NCI-H1694 (cell line): ENCODE measurements at places on chromosomes 3 and 15.

GRCh38 chr3:158492685-158493084 lies 78.3 kb upstream of the MLF1 start:
- no peak for DNase-seq

- DNase-seq: no peak
Observed at GRCh38 chr3:132256989-132257388, 60.2 kb upstream of the ACP3 start.

- DNase-seq: no peak
Observed at GRCh38 chr3:137768361-137769321, 4.5 kb downstream of the SOX14 start.

DNA sequence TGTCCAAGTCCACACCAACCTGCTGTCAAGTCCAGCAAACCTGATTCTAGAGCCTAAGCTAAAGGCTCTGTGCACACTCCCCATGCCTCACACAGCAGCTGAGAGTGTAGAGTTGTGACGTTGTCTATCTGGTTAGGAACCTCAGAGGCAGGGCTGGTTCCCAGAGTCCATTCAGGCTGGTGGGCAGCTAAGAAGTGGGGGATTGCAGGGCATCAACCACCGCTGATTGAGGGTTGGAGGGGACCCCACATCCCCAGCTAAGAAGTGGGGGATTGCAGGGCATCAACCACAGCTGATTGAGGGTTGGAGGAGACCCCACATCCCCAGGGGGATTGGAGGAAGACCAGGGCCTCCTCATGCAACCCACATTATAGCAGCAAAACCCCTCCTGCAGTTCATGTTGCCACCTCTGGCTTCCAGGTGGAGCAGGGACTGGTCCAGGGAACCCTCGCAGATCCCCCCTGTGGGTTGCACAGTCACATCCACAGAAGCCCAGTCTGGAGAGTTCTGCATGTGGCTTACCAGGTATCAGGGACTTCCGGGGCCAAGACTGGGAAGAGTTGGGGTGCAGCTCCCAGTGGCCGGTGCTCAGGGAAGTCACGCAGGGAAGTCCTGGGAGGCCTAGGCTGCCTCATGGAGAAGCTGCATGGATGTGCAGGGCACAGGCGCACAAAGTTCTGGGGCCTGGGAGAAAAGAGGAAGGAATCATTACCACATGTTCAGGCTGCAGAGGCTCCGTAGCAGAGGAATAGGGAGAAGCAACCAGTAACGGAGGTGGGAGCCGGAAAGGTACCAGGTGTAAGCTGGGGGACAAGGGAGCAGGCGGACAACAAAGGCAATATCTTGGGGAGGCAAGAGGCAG lies 71.4 kb upstream of the PCSK6 start:
- no peak for DNase-seq

DNA sequence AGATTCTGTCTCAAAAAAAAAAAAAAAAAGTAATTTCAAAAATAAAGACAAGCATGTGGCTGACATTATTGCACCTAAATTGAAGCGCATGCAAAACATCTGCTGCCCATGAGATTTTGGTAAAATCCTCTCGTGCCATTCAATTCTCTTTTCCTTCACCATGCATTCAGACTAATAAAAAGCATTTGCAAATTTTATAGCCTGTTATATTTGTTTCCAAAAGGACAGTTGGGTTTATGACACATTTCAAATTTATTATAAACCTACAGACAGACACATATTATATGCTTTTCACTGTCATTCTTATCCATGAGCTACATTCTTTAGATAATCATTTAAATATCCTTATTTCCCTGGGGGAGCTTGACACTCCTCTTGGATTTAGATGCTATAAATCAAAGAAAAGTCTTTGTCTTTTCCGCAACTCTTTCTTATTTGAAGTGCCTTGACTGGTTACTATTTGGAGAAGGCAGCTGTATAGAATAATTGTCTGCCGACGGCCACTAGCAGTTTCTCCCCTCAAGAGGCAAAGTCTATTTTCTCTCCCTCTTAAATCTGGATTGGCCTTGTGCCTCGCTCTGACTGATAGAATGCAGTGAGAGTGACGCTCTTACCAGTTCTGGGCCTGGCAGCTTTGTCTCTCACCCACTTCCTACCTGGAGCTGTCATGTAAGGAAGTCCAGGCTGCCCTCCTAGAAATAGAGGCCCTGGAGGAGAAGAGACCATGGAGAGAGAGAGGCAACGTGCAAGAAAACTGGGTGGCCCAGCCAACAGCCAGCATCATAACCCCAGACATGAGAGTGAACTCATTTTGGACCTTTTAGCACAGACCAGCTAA lies 6.8 kb upstream of the LRIG1 start:
- no peak for DNase-seq

DNA sequence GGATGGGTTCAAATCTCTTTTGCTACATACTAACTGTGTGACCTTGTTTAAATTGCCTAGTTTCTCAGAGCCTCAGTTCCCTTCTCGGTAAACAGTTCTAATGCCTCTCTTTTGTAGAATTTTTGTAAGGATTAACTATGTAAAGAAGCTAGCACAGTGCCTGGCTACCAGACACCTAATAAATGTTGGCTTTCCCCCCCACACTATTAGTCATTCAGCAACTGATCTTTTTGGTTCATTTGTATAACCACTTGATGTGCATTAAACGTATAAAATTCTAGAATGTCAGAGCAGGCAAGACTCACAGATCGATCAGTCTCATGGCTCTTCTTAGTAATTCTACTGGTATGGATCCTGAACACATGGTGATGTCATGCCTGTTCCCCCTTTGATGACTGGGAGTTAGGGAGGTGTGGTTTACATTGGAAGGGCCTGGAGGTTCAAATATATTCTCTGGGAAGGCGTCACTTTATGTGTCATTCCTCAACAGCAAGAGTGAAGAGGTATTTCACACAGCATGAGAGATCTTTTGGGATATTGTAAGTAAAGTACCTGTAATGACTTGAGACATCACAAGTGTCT lies 6.5 kb downstream of the TAGLN3 start:
- DNase-seq: no peak

GRCh38 chr3:160951642-160952487 lies 153.3 kb downstream of the B3GALNT1 start:
- DNase-seq: no peak

- DNase-seq: peak; percentile 31
Observed at GRCh38 chr15:39874890-39875549, 45.0 kb downstream of the GPR176 start.

- peak; percentile 78 for DNase-seq
Observed at GRCh38 chr3:126448136-126448892, 27.4 kb downstream of the ZXDC start.

DNA sequence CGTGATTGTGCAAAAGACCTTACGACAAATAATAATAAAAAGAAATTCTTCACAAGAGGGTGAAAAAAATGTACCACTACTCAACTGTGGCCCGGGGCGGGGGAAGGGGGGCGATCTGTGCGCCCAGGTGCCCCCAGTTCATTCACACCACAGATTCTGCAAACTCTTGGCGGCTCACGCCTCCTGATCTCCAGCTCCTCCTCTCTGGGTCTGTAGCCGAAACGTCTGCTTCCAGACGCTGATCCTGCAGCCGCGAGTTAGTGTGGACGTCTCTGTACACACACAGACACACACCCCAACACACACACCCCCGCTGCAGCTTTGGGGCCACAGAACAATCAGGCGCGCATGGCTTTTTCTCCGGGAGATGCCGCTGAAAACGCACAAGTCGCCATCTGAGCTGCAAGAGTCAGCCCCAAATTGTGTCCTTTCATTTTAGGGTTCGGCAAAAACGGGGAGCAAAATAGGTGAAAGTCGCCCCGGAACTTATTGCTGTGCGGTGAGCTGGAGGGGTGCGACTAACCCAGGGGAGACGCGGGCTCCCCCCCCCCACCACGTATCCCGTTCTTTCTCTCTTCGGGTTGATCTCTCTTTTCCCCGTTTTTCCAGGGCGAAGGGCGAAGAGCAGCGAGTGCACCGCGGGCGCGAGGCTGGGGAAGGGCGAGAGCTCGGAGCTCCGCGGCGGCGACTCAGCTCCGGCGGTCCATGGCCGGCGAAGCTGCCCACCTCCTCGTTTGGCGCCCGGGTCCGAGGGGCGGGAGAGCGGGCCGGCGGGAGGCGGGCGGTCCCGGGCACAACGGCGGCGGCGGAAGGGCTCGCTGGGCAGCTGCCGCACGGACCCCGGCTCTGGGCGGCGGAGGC lies 505 bp upstream of the WNT5A start:
- DNase-seq: no peak

GRCh38 chr3:183098536-183099025 lies 715 bp downstream of the MCCC1 start:
- no peak for DNase-seq

DNA sequence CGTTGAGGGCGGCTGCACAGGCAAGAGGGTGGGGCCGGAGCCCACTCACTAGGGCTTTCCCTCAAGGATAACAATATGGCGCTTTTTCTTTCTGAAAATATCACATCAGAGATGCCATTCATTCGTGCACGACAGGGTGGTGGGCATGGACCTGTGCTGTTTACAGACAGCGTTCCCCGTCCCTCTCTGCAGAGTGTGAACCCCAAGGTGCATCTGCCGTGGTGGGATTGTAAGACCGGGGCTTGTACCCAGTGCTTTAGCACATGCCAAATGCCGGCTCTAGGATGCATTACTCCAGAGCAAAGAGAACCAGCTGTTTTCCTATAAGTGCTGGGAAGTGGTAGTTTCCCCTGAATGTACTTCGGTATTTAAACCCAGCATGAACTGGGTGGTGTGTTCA lies 37.0 kb downstream of the CHDH start:
- DNase-seq: no peak

GRCh38 chr3:93983408-93983807 lies 3.5 kb downstream of the ARL13B start:
- no peak for DNase-seq

DNA sequence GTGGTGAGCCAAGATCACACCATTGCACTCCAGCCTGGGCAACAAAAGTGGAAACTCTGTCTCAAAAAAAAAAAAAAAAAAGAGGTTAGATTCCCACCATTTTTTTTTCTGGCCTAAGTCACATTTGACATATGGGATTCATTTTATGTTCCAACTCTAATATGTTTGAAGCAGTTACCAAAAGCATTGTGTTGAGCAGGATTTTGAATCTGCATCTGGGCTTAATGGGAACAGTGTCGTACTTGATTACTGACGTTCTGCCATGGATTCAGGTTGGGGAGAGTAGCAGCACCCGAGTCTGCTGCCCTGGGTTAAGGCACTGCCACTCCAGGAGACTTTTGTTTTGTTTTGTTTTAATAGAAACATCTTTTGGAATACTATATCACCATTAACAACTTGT lies 348.7 kb upstream of the TBL1XR1 start:
- DNase-seq: no peak

DNA sequence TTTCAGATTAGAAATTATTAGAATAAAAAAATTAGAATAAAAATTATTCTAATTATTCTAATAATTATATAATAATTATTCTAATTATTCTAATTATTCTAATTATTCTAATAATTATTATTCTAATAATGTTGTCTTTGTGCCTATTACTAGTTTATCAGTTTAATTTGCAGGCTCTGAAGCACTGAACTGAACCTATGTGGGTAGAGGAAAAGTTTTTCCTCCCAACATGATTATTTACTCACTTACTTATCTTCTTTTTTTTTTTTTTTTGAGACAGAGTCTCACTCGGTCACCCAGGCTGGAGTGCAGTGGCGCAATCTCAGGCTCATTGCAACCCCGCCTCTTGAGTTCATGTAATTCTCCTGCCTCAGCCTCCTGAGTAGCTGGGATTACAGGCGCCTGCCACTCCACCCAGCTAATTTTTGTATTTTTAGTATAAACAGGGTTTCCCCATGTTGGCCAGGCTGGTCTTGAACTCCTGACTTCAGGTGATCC lies 39.7 kb upstream of the C15orf39 start:
- no peak for DNase-seq

GRCh38 chr3:173253471-173253870 lies 112.4 kb upstream of the SPATA16 start:
- DNase-seq: no peak

DNA sequence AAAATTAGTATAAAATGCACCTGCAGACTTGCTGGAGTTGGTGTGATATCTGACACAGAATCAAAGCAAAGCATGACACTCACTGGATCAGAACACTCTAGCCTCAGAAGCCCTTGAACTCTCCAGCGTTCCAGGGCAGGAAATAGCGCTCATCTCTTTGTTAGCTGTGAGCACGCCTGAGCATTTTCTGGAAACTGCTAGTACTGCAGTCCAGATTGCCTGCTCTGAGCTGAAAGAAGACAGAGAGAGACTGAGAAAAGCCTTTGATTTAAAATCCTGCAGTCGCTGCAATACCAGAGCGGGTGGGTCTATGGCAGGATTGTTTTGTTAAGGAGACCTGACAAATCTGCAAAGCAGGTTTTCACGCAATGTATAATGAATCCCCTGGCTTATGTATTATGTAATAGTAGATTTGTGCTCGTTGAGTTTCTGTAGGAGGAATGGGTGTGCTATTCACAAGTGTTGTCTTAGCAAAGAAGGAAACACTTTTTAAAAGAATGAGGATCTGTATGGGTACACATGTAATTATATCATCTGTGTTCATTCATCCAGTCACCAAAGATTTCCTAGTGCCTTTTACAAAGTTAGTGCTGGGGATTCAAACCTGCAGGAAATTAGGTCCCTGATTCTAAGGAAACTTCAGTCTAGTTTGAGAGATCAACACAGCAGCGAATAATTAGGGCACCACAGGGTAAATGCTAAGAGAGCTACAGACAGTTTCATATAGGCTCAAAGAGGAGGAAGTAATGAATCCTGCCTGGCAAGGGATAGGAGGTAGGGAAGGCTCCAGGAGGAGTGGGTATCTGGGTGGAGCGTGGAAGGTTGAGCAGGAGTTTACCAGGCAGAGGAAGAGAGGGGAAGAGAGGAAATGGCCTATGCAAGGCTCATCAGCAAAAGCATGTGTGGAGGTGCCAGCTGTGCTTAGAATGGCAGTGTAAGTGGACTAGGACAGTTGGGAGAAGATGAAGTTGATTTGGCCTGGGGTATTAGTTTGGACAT lies 26.1 kb upstream of the MGLL start:
- DNase-seq: no peak

GRCh38 chr3:8482263-8482662 lies 19.4 kb upstream of the LMCD1 start:
- no peak for DNase-seq

DNA sequence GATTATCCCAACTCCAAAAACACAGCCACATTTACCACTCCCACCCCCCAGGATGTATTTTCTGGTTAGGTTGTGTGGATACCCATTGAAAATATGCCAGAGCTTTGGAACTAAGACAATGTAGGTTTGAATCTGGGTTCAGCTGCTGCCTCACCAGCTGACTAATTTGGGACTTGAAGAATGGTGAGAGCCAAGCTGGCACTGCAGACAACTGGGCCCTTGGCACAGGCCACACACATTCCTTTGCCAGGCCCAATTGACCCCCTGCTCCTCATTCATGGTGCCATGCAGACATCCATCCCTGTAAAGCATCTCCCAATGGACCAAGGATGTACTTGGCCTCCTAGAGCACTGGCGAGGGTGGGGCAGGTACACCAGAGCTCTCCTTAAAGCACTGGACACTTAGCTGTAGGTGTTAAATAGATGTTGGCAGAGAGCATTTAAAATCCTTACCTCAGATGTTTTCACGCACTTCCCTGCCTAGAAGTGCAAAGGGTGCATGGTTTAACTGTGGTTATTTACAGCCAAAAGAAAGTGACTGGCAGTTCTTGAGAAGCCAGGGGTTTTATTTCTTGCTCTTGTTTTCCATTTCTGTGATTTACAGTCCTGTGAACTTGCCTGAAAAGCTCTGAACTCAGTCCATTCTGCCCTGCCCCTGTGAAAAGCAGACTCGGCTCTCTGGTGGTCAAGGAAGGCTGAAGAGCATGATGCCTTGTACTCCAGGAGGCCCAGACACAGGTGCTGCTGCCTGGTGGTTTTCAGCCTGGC lies 138.5 kb downstream of the CLSTN2 start:
- no peak for DNase-seq
